Activated CD4-positive, alpha-beta T cell treated with anti-CD3 and anti-CD28 coated beads, Interleukin-2, amount 50 U/mL, for 16 hours (primary cell): ENCODE measurements at places on chromosomes 1 and 21.
A peak's percentile ranks its signal among the peaks of the same experiment; 100 is the strongest.

DNA sequence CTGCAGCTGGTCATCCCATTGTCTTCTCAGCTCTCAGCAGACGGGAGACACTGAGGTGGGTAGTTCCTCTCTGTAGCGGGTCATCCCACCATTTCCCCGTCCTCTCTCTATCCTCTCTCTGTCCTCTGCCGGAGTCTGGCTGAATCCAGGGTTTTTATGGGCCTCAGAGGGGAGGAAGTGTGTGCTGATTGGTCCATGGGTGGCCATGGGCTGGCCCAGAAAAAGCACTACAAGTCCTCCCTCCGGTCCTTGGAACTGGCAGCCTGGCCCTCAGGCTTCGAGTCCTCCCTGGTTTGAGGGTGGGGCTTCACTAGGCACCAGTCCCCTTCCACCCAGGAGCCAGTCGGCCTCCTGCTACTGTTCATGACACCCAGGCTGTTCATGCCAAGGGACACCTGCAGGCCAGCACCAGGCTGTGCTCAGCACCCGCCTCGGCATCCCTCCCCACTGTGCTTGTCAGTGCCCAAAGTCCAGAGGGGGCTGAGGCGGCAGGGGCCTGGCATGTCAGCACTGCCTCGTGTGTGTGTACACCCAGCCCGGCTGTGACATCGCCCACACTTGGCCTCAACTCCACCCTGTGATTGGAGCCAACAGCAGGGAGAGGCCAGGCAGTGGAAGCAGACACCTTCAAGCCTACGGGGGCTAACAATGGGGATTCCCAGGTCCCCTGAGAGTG is 23.0 kb upstream of the LRRC8C start:
- peak; percentile 86 for DNase-seq

DNA sequence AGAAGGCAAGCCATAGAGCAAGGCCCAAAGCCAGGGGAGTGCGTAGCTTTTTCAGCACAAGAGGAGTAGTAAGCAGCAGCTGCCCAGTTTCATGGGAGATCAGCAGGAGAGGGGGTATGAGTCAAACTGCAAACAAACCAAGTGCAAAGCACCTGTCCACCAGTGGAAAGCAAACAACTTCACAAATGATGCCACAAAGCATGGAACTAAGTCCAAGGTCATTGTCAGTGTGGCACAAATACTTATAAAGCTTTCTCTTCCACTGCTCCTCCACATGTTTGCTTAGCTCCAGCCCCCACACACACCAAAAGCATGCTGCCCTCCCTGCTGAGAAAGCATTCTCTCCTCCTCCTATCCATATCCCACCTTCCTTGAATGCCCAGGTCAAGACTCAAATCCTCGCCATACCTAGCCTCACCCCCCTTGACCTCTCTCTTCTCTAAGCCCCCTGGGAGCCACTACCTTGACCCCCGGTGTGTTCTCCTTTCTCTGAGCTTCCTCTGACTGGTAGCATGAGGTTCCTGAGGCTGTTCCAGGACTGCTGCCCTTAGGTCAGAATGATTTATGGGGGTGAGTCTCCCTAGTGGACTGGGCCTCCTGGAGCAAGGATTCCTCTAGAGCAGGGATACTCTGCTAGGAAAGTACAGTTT is 70.4 kb downstream of the DMAP1 start:
- no peak for DNase-seq

DNA sequence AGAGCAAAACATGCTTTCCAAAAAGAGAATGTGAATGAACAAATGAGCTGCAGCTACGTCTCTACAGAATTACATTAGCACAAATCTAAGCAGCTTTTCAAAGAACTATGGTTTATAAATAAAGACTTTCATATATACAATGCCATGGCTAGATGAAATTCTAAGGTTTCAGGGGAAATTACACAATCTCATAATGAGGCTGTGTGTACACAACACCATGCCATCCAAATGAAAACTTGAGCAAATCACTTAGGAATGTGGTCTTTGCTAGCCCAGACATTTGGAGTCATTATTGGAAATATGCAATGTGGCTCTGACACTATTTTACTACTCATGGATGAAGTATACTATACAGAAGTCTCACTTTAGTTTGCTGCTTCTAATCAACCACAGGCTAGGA is 37.5 kb downstream of the SPAG17 start:
- DNase-seq, result no peak

DNA sequence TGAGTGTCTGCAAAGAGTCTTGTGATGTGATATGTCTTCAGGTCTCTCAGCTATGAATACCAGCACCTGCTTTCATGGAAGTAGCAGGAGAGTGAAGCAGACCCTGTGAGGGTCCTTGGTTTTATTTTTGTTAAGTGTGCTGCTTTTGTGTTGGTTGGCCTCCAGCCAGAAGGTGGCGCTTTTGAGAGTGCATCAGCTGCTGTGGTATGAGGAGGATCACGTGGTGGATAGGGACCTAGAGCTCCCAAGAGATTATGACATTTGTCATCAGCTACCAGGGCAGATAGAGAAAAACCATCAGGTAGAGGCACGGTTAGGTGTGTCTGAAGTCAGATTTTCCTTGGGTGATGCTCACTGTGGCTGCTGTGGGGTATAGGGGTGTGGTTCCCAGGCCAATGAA is 1232.1 kb downstream of the MRPL39 start:
- DNase-seq, result peak; percentile 28

DNA sequence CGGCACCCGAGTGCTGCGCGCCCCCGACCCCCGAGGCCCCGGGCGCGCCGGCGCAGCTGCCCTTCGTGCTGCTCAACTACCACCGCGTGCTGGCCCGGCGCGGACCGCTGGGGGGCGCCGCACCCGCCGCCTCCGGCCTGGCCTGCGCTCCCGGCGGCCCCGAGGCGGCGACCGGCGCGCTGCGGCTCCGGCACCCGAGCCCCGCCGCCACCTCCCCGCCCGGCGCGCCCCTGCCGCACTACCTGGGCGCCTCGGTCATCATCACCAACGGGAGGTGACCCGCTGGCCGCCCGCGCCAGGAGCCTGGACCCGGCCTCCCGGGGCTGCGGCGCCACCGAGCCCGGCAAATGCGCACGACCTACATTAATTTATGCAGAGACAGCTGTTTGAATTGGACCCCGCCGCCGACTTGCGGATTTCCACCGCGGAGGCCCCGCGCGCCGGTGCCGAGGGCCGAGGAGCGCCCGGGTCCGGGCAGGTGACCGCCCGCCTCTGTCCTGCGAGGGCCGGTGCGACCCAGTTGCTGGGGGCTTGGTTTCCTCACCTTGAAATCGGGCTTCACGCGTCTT is 49.0 kb downstream of the SIM2 start:
- DNase-seq, result peak; percentile 54

DNA sequence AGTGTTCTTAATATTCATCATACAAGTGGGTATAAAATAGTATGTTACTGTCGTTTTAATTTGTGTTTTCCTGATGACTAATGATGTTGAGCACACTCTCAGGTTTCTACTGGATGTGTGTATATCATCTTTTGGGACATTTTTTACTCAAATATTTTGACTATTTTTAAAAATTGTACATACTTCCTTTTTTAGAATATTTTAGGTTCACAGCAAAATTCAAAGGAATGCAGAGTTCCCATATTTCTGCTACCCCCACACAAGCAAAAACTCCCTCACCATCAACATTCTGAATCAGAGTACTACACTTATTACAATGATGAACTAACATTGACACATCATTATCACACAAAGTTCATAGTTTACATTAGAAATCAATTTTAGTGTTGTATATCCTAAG is 114.5 kb downstream of the DPYD start:
- DNase-seq, result no peak

DNA sequence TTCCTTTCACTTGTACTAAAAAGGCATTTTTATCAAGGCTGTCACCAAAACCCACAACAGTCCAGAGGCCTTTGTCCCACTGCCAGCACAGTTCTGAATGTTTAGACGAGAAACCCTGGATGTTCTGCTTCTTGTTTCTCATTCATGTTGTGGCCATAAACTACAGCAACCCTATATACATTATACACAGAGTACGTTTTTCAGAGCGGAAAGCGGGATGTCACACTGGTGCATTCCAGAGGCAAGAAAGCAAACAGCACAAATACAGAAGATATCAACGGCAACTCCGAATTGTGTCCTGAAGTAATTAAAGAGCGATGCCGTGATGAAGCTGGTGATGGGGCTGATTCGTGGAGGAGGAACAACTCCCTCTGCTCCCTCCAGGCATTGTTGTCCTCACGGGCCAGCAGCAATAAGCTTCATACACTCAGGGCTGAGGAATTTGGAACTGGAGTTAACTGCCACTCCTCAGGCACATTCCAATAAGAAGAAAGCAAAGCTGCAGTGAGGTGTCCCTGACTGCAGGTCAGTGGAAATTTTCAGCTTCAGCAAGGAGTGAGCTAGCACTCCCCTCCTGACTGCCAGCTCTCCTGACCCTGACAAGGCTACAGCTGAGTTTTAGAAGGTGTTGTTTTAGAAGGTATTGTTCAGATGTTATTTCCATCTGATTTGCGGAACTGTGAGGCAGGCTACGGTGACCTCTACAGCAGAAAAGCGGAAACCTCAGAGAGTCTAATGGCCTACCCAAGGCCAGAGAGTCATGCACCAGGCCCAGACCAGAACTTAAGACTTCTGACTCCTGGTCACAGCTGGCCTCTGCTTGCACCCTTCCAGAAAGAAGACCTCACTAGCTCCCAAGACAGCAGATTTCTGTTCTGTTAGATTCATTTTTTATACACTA is 149.0 kb downstream of the TGFBR3 start:
- no peak for DNase-seq
